ENCODE measurements at places on chromosomes 4 and X. TPM values are rescaled to one million over a fixed set of nuclear protein-coding genes. Genes with fewer than 3 reads are reported as not detected.

ZCCHC18 gene
- total RNA-seq = 0.25 TPM

DRD5 gene
- not detected for total RNA-seq

IL13RA2 gene
- total RNA-seq = not detected

OPRPN gene
- total RNA-seq = not detected

NAT8L gene
- 14.7 TPM for total RNA-seq

SPANXN4 gene
- not detected for total RNA-seq

Measured in A549 treated with RU486 at 1 μM for 4 hours (cell line).